Esophagus muscularis mucosa (tissue), 4 donors: ENCODE measurements at places on chromosomes 5 and 9. TPM values are rescaled to one million over a fixed set of nuclear protein-coding genes. Genes with fewer than 3 reads are reported as not detected.

GRCh38 chr9:13026956-13027355 is 252.1 kb downstream of the LURAP1L start:
- no peaks in the 10 kb centered on the region for H3K36me3 ChIP-seq
- no peak overlapping the region for H3K4me3 ChIP-seq
- no peak for DNase-seq
- no peaks in the 10 kb centered on the region for H3K4me1 ChIP-seq

DNA sequence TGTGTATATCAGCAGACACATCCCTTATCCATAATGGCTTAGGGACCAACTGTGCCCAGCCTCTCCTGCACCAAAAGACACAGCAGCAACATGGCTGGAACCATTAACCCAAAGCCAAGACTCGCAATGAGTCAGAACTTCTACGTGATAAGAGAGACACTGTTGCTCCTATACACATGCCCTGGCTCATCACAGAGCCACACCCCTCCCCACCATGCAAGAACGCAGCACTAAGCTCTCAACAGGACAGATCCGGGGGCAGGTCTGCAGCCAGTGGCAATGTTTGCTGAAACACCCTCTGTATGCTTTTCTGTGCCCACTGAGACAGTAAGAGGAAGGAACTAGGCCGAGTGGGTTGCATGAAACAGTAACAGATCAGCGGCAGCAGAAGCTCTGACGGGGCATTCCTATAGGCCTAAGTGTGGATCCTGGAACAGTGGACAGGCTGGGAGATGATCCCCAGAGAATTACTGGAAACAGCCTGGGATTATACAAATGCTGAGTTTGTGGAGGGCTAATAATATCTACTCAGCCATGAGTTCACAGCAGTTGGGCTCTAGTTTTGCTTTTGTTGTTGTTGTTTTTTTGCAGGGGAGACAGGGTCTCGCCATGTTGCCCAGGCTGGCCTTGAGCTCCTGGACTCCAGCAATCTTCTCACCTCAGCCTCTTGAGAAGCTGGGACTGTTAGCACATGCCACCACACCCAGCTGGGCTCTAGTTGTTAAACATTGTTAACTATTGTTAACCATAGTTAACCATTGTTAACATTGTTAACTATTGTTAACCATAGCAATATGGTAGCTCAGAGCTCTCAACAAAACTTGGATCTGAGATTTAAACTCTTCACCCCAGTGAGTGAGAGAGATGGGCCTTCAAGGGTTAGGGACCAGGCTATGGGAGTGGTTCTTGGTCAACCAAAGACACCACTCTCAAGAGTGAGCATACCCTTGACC is 41.0 kb downstream of the B4GALT1 start:
- DNase-seq: no peak
- peaks cover 59% of the 10 kb centered on the region for H3K36me3 ChIP-seq
- H3K4me1 ChIP-seq: peaks cover 51% of the 10 kb centered on the region
- no peak overlapping the region for H3K4me3 ChIP-seq
- no peak overlapping the region for H3K27ac ChIP-seq

DNA sequence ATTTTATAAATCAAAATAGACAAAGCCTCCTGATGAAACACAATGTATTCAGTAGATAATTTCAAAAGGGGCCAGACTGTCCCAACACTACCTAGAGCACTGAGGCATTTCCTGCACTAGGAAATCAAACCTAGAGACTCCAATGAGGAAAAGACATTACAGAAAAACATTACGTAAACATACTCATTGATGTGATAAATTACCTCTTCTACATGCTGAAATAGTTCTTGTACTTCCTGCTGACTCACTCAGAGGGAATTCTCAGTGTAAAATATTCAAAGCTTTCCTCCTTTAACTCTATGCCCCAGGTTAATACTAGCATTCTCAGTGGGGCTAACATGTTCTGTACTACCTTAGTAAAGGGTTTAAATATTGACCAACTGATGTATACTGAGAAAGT is 178.0 kb downstream of the ESM1 start:
- no peak overlapping the region for H3K27ac ChIP-seq
- no peaks in the 10 kb centered on the region for H3K36me3 ChIP-seq
- no peak for DNase-seq
- no peak overlapping the region for H3K4me3 ChIP-seq

- no peaks in the 10 kb centered on the region for H3K4me1 ChIP-seq
- DNase-seq: no peak
- H3K27me3 ChIP-seq: peaks cover 39% of the 10 kb centered on the region
- H3K27ac ChIP-seq: no peak overlapping the region
- no peaks in the 10 kb centered on the region for H3K36me3 ChIP-seq
These were observed 40.2 kb downstream of the MRPL36 start for GRCh38 chr5:1759378-1759970.

DNA sequence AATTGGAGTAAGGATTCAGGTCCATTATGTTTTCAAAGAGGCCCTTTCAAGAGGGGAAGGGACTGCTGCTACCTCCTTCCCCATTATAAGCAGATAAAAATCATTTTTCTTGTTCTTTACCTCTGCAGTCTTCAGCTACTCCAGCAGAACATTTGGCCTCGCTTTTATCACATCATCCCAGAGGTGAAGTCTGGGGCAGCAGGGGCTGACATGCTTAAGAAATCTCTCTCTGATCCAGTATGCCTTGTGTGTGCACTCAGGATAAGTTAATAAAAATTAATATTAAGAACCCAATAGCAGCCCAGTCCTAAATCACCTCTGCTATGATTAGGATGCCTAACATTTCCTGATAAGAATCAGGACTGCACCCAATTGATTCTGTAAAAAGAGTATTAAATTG is 306.9 kb upstream of the NREP start:
- no peaks in the 10 kb centered on the region for H3K27me3 ChIP-seq
- H3K27ac ChIP-seq: no peak overlapping the region
- no peaks in the 10 kb centered on the region for H3K36me3 ChIP-seq
- no peak overlapping the region for H3K4me3 ChIP-seq
- DNase-seq: no peak
- H3K4me1 ChIP-seq: no peaks in the 10 kb centered on the region

GRCh38 chr5:129246088-129246487 is 151.5 kb downstream of the ISOC1 start:
- no peaks in the 10 kb centered on the region for H3K27me3 ChIP-seq
- H3K36me3 ChIP-seq: no peaks in the 10 kb centered on the region
- H3K4me1 ChIP-seq: no peaks in the 10 kb centered on the region
- no peak overlapping the region for H3K4me3 ChIP-seq
- no peak for DNase-seq
- H3K27ac ChIP-seq: no peak overlapping the region

- no peak overlapping the region for H3K27ac ChIP-seq
- no peak for DNase-seq
- no peak overlapping the region for H3K4me3 ChIP-seq
- no peaks in the 10 kb centered on the region for H3K4me1 ChIP-seq
- no peaks in the 10 kb centered on the region for H3K27me3 ChIP-seq
- no peaks in the 10 kb centered on the region for H3K36me3 ChIP-seq
These were observed 272.2 kb upstream of the PRDM9 start for GRCh38 chr5:23235246-23235645.

IL17B gene
- 10.1 TPM for total RNA-seq

SLC22A4 gene
- 0.78 TPM for total RNA-seq

SLC46A2 gene
- 0.26 TPM for total RNA-seq

TNFSF8 gene
- 0.46 TPM for total RNA-seq
